ENCODE measurements at places on chromosomes 2 and 18.

- DNase-seq = no peak
Measured at GRCh38 chr18:49596687-49597086, 34.8 kb downstream of the LIPG start.

GRCh38 chr18:71831039-71831438 is 713.1 kb downstream of the CBLN2 start:
- DNase-seq = no peak

GRCh38 chr18:3447068-3447894 is 2.7 kb upstream of the TGIF1 start:
- no peak for DNase-seq

DNA sequence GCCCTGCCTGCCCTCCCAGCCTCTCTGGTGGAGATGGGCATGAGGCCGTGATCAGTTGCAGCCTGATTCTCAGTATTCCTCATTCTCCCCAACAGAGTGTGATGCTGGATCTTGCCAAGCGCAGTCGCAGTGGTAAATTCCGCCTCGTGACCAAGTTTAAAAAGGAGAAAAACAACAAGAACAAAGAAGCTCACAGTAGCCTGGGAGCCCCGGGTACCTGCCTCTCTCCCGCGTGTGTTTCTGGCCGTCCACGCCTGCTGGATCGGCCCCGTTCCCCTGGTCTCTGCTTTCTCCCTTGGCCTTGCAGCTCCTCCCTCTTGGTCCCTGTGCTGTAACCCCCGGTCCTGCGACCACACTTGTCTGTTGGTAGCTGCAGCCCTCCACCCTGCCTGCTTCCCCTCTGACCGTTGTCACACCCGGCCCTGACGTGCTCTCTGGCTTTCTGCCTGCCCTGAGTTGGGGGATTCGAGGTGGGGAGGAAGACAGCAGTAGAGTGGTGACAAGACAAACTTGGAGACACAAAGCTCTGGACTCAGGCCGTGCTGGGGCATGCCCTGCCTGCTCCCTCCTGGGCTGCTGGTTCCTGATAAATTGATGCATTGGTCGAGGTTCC is 99.5 kb downstream of the USP40 start:
- no peak for DNase-seq

DNA sequence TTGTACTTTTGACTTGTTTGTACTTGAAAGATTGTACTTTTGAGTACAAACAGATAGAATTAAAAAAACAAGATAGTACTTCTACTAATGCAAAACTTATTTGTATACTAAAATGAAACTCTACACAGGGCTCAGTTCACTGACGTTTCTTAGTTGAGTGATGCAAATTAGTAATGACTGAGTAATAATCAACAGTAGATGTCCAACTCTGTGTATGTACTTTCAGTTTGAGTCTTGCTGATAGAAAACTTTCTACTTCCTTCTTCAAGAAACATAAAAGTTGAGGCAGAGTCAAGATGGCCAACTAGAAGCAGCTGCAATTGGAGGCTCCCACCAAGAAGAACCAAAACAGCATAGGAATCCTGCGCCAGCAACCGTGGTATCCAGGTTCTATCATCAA is 585.0 kb downstream of the NR4A2 start:
- DNase-seq = no peak

DNA sequence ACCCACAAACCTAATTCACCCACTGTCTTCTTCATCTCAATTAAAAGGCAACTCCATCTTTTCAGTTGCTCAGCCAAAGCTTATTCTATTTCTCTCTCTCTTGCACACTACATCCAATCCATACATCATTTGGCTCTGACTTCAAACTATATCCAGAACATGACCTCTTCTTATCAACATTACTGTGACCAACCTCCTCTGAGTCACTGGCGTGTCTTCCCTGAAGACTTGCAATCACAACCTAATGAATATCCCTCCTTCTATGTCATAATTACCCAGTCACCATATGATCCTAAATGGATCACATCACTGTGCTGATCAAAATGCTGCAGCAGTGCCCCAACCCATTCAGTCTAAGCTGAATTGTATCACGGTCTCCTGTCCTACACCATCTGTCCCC is 22.6 kb upstream of the SULT1C3 start:
- no peak for DNase-seq

GRCh38 chr2:102056079-102056581 is 64.4 kb downstream of the IL1R2 start:
- no peak for DNase-seq

GRCh38 chr18:9516437-9517064 is 41.2 kb downstream of the RALBP1 start:
- no peak for DNase-seq

- no peak for DNase-seq
Measured at GRCh38 chr2:119491776-119492525, 32.3 kb downstream of the SCTR start.

DNA sequence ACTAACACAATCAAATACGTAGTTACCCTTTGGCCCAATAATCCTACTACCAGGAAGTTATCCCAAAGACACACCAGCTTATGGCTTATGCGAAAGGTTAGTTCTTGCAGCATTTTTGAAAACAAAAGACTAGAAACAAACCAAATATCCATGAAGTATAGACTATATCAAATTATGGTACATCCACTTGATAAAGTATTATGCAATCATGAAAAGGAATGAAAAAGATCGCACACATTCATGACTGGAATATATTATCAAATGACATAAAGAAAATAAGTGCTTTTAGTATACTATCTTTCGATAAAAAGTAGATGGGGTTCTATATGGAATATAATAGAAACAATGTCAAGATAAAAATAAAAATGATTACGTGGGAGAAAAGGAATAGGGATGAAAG is 78.2 kb downstream of the COBLL1 start:
- no peak for DNase-seq

DNA sequence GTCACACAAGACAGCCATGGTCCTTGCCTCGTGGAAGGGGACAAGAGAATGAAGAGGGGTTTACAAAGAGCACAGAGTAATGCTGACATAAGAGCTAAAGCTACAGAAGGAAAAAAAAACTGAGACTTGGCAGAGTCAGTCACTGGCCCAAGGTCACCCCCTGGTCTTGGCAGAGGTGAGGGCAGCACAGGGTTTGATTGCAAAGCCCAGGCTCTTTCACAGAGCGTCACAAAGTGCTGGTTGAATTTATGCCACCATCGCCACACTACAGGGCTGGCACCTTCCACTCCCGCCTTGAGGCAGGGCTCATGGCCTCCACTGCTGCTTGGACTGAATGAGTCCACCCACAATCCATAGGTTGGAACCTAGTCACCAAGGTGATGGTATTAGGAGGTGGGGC is 190.2 kb downstream of the INHBB start:
- DNase-seq = no peak

DNA sequence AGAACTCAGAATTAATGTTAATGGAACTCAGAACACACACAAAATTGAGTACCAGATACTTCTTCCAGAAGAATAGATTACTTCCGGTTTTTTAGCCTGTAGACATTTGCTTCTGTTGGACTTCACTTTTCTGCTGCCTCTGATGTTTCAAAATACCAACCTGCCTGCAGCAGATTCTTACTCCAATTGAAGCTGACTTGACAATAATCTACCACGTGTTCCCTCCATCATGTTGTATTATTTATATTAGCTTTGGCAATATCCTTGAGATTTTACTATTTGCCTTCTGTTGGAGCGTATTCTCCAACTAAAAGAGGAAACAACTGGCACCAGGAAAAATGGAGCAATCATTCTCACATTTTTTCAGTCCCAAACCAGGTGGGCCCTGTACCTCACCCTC is 3.1 kb upstream of the GORASP2 start:
- DNase-seq = no peak

DNA sequence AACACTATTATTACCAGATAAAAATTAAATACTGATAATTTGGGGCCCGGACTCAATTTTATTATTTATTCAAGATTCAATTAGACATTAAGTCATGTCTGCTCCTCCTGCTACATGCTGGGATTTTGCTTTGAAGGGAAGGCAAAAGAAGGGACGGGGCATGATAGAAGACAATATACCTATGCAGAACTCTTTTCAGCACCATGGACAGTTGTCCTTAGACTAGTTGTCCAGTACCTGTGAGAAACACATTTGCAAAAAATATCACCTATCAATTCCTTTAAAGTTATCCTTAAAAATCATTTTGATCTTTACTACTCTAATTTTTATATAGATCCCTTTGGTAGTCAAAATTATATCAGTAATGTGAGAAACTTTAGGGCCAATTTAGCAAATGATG is 100.2 kb upstream of the SULT1C3 start:
- no peak for DNase-seq

DNA sequence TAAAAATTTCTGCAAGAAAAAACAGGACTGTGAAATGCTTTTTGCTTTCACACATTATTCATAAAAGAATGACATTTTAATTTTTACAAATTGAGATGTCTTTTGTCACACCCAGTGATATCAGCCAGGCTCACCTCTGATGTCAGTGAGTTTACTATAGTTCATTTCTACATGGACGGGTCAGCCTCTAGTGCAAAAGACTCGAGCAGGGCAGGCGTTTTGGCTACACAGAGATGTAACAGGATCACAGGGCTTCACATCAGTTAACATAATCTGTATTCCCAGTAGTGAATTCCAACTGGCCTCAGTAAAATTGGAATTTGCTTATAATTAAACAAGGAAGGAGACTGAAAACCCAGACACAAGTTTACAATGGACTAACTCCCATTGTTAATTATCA is 275.6 kb upstream of the ZSWIM2 start:
- no peak for DNase-seq

- DNase-seq = no peak
Measured at GRCh38 chr2:44055229-44055628, 59.4 kb upstream of the LRPPRC start.

- DNase-seq = no peak
Measured at GRCh38 chr2:10076511-10076910, 3.7 kb downstream of the CYS1 start.

GRCh38 chr2:218082586-218083351 is 13.7 kb downstream of the RUFY4 start:
- DNase-seq = no peak

GRCh38 chr2:104896446-104896845 is 42.5 kb downstream of the POU3F3 start:
- no peak for DNase-seq
